Omental fat pad (tissue), 4 donors: ENCODE measurements at places on chromosomes 4 and X.

DNA sequence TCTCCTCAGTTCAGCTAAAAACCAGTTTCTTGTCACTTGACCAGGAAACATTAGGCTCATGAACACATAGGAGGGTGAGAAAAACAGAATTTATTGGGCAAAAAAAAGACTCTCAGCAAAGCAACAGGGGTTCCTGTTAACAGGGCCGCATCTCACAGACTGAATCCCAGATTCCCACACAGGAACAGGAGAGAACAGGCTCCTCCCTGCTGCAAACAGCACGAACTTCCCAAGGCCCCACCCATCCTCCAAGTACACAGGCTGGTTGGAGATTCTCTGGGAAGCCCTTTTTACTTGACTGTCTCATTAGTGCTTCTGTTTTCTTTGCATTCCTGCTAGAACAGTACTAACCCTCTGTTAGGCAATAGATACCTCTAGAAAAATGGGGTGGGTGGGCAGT lies 52.4 kb upstream of the IL21 start:
- DNase-seq, result no peak

DNA sequence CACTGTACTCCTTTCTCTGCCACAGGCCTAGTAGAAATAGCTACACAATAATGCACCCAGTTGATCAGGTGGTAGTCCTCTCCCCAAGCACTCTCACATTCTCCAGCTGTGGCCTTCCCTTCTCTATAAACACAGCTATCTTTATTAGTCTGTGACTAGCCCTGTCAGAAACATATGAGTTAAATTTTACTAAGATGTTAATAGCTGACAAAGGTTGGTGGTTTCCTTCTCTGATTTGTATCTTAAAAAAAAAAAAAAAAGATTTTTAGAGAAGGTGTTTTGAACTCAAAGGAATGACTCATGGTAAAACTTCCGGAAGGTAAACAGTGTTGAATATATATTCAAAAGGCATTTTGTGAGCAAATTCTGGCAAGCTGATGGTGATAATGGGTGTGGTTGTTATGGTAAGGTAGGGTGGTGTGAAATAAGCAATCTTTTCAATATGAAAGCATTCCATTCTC lies 327.4 kb downstream of the PPP3CA start:
- DNase-seq, result no peak

DNA sequence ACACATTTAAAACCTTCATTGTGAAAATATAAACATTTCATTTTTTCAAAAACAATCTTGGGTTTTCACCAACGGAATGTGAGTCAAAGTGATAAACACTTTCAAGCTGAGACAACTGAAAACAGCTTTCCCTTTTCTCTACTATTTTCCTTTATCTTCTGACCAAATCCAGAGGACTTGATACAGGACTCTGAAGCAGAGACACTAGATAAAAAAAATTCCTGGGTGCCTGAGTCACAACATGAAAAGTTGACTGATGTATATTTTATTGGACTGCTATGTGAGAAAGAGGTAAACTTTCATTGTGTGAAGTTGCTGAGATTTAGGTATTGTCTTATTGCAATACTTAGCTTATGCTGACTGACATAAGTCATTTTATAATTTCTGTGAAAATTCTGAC lies 411.2 kb downstream of the SPOCK3 start:
- no peak for DNase-seq

DNA sequence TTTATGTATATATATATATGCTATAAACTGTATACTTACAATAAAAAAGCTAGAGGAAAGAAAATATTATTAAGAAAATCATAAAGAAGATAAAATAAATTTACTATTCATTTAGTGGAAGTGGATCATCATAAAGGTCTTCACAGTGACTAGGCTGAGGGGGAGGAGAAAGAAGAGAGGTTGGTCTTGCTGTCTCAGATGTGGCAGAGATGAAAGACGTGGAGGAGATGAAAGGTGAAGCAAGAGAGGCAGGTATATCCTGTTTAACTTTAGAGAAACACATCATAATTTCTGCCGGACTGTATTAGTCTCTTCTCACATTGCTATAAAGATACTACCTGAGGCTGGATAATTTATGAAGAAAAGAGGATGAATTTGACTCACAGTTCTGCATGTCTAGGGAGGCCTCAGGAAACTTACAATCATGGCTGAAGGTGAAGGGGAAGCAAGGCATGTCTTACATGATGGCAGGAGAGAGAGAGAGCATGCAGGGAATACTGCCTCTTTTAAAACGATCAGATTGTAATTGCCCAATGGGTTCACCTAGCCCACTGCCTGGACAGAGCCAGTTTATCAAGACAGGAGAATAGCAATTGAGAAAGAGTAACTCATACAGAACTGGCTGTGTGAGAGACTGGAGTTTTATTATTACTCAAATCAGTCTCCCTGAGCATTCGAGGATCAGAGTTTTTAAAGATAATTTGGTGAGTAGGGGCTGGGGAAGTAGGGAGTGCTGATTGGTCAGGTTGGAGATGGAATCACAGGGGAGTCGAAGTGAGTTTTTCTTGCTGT lies 22.1 kb upstream of the RRAGB start:
- DNase-seq, result no peak

GRCh38 chrX:9135901-9136510 lies 102.1 kb upstream of the FAM9B start:
- no peak for DNase-seq

DNA sequence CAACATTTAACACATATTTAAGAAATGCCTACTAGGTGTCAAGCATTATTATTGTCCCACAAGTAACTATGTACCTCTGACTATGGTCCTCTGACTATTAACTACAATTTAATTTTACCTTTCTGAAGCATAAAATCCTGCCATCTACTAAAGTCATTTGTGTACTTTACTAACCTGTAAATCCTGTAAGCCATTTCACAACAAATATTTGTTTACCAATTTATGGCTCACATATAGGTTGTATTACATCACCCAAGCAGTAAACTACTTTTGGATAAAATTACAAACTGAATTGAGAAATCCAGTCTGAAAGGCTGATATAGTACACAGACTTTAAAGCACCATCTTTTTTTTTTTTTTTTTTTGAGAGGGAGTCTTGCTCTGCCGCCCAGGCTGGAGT lies 43.8 kb downstream of the CNGA1 start:
- DNase-seq, result no peak

DNA sequence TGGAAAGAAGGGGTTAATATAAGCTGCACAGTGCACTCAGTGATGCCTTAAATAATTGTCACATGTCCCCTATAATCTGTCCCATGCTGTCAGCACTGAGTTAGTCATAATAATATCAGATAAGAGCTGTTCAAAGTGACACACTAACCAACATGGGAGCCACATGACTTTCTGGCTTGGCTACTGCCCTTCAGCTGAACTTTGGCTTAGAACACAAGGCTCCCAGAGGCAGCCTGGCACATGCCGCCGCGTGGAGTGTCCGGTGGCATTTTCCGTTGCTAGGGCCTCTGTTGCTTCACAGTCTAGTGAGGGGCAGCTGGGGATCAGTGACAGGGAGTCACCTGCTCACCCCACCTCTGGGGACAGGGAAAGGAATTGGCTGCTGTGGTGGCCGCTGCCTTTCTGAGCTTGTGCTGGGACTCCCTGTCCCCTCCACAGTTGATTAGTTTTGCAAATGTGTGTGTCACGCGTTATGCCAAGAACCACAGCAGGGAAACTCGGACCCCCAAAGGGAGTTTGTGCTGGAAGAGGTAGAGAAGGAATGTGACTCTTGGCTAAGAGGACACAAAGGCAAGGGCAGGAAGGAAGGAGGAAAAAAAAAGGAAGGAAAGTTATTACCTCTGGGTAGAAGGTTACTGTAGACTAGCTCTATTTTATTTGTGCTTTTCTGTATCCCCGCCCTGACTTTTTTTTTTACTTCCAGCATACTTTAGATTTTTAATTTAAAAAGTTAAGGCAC lies 41.1 kb upstream of the PPARGC1A start:
- DNase-seq, result no peak

- no peak for DNase-seq
Measured at GRCh38 chr4:54543088-54543795, 114.5 kb upstream of the KIT start.

GRCh38 chr4:100929758-100930157 lies 411.9 kb upstream of the EMCN start:
- DNase-seq, result no peak

GRCh38 chr4:75968084-75968483 lies 22.7 kb downstream of the SDAD1 start:
- DNase-seq, result no peak

DNA sequence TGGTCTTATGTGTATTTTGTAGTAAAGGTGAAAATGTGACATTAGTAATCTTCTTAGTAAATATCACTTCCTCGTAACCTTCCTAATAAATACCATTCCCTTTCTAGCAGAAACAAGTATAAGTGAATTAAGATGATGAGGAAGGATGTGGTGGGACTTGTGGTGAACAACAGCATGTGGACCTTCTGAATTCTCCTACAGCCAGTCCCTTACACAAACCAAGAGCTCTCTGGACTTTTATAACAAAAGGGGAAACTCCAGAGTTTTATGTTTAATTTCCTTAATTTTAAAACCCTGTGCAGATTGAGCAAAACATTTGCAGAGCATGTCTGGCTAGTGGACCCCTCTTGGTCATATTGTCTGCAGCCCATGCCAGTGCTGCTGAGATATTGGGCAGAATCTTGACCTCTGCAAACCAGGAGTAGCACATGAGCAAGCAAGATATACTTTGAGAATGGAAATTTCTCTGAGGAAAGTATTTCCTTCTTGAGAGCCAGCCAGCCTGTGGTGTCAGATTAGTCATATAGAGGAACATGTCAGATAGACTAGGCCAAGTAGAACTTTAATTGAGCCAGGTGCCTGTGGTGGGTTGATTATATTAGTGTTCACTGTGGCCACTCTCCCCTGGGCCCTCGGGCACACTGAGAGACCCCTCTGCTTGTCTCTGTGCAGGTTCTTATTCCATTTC lies 328.2 kb downstream of the DKK2 start:
- no peak for DNase-seq

- DNase-seq, result no peak
Measured at GRCh38 chr4:173518425-173519102, 11.5 kb downstream of the HAND2 start.

DNA sequence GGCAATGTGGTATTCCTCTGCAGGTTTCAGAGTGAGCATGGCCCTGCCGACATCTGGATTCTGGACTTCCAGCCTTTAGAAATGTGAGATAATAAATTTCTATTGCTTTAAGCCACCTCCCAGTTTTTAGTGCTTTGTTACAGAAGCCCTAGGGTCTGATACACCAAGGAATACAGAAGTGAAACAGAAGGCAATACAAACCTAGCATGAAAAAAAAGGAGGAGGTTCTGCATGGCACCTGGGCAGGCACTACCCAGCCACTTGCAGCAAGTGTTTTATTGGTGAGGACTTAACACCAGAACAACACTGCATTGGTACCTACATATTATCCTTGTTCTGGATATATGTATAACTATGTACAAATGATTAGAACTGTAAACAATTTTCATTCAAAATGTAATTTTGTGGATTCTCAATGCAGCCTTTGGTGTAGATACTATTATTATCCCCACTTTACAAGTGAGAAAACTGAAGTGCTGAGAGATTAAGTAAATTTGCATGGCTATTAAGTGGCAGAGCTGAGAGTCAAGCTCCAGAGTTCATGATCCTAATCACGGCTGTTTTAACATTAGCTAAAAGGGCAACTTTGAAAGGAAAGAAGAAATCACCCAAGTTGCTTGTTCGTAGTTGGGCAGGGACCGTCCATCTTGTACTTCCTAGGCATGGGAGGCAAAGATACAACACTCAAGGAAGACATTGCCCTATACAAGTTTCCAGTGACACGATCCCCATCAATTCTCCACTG lies 71.8 kb downstream of the IL21 start:
- DNase-seq, result no peak
